Activated CD4-positive, alpha-beta T cell treated with anti-CD3 and anti-CD28 coated beads, Interleukin-2, amount 50 U/mL, for 24 hours (primary cell): ENCODE measurements at places on chromosomes 16 and 17.

DNA sequence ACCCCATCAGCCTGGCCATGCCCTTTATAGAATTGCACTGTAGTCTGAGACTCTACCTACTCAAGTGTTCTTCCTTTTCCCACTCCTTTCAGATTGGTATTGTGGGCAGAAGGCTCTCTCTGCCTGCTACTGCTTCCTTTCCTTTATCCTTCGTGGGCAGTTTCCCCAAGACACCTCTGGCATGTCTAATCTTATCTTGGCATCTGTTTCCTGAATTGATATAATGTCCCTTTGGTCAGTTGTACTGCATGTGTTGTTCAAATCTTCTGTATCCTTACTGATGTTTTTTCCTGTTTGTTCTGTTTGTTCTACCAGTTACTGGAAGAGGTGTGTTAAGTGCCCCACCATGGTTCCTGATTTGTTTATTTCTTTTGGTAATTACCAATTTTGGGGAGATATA, 29.5 kb upstream of the MSI2 start:
- DNase-seq = no peak

DNA sequence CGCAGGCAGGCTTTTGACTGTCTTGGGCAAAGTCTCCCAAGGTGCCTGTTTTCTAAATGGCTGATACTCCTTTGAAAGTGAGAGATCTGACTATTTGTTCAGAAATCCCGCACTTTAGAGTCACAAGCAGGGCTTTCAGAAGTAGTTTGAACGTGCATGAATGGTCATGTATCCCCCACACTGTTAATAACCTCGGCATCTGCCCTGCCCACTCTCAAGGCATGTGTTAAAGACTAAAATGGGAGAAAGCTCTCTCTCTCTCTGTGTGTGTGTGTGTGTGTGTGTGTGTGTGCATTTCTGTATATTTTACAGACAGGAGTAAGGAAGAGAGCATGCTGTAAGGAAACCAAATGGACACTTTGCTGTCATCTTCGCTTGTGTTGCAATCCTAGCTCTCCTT, 163.7 kb downstream of the MAF start:
- DNase-seq = no peak

GRCh38 chr16:177981-178667, 1.6 kb downstream of the HBA1 start:
- no peak for DNase-seq

DNA sequence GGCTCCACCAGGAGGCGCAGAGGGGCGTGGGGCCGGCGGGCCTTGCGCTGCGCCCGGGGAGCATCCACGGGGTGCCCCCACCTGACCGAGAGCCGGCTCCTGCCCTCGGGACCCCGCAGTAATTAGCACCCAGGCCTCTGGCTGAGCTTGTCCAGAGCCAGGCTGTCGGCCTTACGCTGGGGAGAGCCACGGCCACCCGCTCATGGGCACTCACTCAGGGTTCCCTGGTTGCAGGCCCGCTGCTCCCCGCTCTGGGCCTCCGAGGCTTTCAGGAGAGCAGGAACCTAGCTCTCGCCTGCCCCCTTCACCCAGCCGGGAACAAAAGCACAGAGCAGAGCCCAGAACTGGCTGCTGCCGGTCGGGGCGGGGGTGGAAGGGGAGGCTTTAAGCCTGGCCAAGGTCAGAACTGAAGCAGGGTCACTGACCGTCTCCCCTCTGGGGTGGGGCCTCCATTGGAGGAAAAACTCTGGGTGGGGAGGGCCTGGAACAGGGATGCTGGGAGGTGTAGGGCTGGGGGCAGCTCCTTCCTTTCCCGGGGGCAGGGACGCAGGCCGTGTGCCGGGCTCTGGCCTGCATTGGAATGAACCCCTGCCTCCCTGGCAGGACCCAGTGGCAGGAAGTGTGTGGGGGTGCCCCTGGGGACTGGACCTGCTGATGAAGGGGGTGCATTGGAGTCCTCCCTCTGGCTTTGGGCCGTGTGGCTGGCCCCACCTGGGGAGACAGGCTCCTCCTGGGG, 12.3 kb downstream of the GLIS2 start:
- peak; percentile 42 for DNase-seq

DNA sequence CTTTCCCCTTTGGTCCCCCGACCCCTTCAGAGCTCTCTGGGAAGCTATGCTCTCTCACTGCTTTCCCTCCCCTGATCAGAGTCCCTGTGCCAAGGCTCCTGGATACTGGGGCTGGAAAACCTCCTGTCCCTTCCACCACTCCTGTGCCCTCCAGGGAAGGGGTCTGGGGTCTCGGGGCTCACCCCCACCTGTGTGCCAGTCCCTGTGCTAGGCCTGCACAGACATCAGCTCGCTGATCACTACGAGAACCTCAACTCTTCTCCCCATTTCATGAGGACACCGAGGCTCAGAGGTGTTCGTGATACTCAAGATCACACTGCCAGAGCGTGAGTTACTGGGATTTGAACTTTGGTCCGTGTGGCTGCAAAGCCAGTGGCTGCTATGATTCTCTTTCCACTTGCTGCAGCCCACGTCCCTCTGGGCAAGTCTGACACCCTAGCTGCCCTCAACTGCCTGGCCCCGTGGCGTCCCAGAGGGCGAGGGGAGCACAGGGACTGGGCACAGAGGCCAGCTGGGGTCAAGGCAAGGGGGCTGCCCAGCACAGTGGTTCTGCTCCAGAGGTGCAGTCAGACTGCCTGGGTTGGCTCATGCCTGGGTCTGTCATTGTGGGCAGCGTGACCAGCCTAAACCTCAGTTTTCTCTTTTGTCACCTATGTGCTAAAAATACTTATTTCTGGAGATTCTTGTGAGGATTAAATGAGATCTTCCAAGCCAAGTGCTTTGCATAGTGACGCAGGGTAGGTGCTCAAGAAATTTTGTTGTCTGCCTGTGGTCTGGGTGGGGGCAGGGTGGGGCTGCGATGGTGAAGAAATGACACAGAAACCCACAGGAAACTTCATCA, 43.8 kb upstream of the TOB1 start:
- DNase-seq = peak; percentile 24

GRCh38 chr16:78737630-78738029, 638.2 kb downstream of the WWOX start:
- no peak for DNase-seq

DNA sequence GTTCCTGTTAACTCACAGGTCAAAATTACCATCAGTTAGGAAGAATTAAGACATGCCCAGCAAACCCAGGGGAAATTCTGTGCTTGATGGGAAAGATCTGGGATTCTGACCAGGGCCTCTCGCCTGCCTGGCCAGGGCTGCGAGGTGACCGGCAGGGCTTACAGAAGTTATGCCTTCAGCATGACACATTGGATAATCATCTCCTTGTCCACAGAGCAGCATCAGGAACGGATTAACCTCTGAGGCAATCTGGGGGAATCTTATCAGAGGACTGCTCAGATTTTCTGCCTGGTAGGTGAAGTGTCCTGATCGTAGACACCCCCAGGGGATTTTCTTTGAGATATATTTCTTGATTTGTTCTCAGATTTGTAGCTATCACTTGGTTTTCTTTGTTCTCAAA, 172.5 kb downstream of the HS3ST3A1 start:
- no peak for DNase-seq

GRCh38 chr16:86395477-86395876, 114.8 kb upstream of the FOXF1 start:
- DNase-seq = no peak

DNA sequence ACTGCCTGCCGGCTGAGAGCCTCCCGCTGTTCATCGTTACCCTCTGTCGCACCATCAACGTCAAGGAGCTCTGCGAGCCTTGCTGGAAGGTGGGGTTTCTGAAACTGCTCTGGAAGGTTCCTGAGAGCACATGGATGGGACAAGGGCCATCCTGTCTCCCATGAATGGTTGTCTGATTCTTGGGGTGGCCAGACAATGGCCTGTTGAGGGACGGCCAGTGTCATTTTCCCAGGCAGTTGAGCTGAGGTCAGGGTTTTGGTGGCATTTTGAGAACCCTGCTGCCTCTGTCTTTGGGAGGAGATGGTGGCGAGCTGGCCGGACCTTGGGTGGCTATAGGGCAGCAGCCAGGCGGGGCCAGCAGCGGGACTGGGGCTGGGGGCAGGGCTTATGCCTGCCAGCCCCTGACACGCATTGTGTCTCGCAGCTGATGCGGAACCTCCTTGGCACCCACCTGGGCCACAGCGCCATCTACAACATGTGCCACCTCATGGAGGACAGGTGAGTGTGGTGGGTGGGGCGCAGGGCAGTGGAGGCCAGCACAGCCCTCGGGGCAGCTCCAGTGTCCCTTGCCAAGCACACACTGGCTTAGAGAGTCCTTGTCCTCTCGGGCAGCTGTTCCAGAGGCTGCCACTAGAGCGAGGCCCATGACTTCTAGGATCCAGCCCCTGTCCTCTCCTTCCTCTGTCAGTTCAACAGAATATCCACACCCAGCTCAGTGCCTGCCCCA, 9.1 kb downstream of the TSC2 start:
- DNase-seq = no peak

DNA sequence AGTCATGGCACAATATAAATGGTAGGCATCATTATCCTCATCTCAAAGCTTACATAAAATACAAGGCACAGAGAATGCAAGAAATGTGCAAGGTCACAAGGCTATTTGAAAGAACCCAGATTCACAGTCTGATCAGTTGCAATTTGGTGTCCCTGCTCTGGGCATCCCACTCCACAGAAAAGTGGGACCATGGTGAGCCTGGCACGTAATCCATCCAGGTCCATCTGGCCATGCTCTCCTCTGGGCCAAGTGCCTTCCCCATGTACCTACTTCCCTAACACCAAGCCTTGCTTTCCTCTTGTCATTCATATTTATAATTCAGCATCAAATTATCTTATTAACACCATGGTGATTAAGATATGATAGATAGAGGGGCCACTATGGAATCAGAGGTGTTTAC, 390.0 kb downstream of the CDH11 start:
- no peak for DNase-seq

GRCh38 chr17:63265526-63265925, 180.6 kb downstream of the CYB561 start:
- no peak for DNase-seq

- peak; percentile 50 for DNase-seq
Observed at GRCh38 chr17:34420254-34420766, 57.3 kb upstream of the CCL1 start.

DNA sequence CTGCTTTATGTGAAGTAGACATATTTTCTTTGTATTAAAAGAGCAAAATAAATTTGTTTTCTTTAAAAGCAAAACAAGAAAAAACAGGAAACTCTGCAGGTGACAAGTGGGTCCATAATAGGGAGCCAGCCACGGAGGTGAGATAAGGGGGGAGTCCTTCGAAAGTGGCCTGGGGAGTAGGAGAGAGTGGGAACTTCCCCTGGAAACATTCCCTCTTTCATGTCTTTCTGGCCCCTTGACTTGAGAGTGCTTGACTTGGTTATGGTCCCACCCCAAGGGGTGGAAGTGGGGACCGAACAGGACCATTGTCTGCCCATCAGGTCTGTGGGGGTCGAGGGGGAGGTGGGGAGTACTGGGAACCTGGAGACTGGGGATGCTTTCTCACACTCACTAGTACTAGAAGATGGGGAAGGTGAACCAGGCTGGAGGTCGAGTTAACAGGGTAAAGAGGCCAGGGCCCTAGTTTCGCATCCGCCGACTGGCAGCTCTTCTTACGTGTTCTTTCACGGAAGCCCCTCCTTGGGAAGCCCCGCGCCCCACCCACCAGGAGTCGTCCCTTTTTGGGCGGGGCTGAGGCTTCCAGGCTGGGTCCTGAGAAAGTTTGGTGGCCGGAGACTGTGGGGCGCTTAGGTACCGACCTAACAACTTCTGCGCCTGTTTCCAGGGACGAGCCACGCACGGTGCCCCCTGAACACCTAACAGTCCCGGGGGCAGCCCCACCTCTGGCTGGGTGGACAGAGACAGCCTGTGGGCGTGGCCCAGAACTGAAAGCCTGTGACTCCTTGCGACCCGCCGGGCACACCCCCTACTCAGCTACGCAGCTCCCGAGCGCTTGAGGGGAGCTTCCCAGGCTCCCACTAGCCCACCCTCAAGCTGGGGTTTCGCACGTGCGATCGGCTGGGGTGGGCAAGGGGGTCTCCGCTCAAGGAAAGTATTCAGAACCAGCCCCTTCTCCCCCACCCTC, 790 bp downstream of the TRADD start:
- DNase-seq = peak; percentile 53

- DNase-seq = no peak
Observed at GRCh38 chr16:16907089-16907488, 528.1 kb downstream of the NPIPA7 start.

DNA sequence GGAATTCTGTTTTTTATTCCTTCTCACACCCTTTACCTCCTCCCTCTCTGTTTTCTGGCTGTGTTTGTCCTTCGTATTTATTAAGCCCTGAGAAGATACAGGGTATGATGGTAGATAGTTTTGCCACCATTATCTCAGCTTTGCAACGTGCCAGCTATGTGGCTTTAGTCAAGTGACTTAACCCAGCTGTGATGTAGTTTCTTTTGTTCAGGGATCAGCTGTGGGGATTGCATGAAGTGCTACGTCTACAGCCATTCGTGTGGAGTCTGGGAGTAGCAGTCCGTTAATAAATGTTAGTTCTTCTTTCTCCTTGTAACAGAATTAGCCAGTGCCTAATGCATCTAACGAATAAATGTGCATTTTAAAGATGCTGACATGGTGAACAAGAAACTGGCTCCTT, 128.4 kb downstream of the HAPSTR1 start:
- DNase-seq = no peak

GRCh38 chr17:37051833-37052232, 103.1 kb downstream of the AATF start:
- no peak for DNase-seq

DNA sequence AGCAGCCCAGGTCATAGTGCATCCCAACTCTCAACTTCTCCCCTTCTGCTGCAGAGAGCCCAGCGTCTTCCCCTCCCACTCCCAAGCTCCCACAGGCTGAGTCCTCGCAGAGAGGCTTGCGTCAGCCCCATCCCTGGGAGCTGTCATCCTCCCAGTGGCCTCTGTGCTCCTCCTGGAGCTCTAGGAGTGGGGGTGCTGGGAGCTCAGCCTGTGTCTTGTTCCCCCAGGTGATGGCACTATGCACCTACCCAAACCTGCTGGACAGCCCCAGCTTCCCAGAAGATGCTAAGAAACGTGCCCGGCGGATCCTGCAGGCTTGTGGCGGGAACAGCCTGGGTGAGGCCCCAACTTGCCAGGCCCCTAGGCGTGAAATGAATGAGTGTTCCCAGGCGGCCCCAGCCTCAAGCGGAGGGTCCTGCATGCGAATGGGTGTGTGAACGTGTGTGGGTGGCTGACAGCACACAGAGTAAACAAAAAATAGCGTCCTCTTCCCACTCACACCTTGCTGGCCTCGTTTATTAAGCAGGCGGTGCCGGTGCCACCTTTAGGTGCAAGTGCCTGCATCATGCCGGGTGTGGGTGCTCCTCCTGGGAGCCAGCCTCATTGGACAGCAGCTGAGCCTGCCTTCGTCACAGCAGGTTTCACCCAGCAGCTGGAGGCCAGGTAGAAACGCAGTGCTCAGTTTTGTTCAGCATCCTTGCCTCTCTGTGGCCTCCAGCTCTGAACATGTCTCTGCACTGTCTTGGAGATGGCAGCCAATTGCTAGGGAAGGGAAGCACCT, 16.5 kb downstream of the GPT2 start:
- DNase-seq = no peak
